ENCODE measurements at places on chromosomes 7 and 10.
A peak's percentile ranks its signal among the peaks of the same experiment; 100 is the strongest.

- DNase-seq, result no peak
Measured at GRCh38 chr10:68597407-68597806, 37.3 kb downstream of the TET1 start.

DNA sequence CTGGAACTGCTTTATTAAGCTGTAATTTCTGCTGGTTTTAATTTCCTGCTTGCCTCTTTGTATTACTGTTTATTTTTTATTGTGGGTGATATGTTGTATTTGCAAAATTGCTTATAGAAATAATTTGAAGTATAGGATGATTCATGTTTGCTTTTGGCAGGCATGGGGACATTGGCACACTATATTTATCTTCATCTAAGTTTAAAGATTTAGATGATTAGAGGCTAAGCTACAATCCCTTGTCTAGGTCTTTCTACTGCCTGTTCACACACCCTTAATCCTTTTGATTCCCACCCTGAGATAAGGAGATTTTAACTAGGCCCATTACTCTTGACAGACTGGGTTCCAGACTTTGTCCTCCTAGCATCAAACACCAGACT lies 182.8 kb upstream of the KAT6B start:
- DNase-seq, result no peak

DNA sequence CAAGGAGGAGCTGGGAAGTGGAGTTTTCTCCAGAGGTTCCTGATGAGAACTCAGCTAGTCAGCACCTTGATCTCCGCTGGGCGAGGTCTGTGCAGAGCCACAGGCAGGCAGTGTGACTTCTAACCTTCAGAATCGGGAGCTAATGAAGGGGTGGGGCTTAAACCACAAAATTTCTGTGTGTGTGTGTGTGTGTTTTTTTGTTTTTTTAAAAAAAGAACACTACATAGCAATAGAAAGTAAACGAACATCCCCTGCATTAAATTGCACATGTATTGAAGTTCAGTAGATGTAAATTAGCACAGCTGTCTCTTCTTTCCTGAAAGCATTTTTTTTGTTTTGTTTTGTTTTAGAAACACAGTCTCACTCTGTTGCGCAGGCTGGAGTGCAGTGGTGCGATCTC lies 46.2 kb downstream of the RBM17 start:
- DNase-seq, result no peak

DNA sequence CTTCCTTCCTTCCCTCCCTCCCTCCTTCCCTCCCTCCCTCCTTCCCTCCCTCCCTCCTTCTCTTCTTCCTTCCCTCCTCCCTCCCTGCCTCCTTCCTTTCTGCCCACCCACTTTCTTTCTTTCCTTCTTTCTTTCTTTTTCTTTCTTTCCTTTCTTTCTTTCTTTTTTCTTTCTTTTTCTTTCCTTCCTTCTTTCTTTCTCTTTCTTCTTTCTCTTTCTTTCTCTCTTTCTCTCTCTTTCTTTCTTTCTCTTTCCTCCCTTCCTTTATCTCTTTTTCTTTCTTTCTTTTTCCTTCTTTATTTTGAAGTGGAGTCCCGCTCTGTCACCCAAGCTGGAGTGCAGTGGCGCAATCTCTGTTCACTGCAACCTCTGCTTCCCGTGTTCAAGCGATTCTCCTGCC lies 33.7 kb upstream of the GTF2IRD1 start:
- DNase-seq, result no peak

- no peak for DNase-seq
Measured at GRCh38 chr7:50791363-50791937, 8.8 kb upstream of the GRB10 start.

- no peak for DNase-seq
Measured at GRCh38 chr10:122387572-122387971, 13.1 kb downstream of the PLEKHA1 start.

DNA sequence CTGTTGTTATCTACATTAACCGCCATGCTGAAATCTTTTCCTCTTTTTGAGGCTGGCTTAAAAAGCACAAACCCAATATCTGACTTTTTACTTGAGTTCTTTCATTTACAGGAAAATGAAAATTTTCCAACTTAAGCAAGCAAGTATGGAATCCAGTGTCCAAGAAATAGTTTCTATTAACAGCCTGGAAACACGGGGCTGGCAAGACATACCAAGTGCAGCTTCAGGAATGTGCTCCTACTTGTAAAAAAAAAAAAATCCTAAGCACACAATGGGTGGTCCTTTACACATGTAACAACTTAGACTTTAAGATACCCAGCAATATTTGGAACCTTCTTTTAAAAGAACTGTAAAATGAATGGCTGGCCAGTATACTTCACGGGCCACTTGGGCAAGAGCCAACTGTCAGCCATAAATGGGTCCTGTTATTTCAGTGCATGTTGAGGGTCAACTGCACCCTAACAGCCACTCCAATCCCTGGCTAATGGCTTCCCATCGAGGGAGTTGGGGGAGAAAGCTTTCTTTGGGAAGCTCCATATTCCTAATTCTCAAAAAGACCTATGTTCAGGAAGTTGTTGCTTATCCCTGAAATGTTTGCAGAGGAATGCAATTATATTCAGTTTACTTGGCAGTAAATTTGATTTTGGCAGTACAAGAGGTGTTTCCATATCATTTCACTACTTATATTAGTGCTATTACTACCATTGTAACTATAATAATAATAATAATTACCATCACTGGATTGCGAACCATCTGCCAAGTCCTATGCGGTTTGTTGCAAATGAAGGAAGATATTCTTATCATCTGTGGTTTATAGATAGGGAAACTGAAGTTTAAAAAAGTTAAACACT lies 236.4 kb upstream of the TMEM72 start:
- no peak for DNase-seq

DNA sequence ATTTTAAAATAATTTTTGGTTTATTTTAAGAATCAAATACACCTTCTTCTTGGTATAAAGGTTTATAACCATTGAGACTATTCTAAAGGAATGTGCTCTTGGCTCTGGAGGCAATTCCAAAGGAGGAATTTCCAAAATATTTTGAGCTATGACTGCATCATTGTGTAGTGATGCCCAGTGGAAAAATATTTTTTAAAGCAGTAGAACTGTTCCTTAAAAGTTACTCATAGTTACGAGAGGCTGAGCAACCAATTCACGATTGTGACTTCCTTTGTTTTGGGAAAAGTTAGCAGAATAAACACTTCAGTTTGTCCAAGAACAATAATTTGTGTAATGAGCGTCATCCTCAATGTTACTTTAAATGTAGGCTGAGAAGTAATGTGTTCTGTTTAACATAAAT lies 233.6 kb downstream of the BAMBI start:
- no peak for DNase-seq

DNA sequence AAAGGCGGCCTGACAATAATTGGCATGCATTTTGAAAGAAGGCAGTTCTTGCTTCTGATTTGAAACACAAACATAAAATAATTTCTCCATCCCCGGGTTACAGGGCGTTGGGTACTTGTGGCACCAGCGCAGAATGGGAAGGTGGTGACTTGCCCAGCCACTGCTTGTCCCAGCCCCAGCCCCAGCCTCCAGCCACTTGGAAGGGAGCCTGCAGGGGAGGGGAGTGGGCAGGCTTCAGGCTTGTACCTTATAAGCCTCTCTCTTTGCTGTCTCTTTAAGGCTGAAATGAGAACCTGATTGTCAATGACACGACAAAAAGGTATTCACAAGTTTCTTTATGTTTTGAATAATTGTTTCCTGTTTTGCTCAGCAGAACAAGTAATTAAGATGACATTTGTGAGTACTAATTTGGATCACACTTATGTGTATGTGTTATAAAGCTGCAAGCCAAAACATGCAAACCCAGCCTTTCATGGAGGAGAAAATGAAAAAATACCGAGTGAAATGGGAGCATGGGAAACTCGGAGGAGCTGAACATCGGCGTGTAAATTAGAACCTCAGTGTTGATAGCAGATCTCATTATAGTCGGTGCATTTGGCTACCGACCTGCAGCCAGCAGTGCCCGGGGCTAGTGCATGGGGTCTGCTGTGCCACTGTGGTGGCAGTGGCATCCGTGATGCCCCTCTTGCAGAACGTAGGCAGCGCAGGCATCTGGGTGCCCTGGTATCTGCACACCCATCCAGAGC lies 129.9 kb downstream of the EBF3 start:
- DNase-seq, result no peak

- DNase-seq, result no peak
Measured at GRCh38 chr10:98217801-98218200, 50.2 kb downstream of the LOXL4 start.

- no peak for DNase-seq
Measured at GRCh38 chr7:45130910-45131309, 19.4 kb upstream of the TBRG4 start.

GRCh38 chr10:79384773-79385391 lies 37.6 kb downstream of the PPIF start:
- no peak for DNase-seq

GRCh38 chr7:20282959-20283358 lies 47.7 kb upstream of the ITGB8 start:
- DNase-seq, result no peak

- DNase-seq, result no peak
Measured at GRCh38 chr7:66142996-66143395, 28.3 kb downstream of the CRCP start.

DNA sequence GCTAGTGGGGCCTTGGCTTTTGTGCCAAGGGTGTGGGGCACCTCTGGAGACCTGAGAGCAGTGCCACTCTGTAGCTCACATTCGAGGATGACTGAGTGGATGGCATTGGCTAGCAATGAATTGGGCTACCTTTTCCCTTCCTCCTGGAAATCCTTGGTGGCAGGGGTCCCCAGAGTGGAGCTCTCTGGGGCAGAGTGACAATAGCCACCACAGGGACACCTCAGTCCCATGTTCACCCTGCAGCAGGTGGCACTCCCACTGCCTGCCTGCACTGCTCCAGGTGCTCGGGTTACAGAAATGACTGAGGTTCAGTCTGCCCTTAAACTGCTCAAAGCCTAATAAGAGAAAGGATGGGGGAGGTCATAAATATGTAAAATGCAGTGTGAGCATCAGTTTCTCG lies 17.8 kb downstream of the BTBD16 start:
- DNase-seq, result no peak

GRCh38 chr7:31782411-31782991 lies 95.5 kb downstream of the PPP1R17 start:
- DNase-seq, result peak; percentile 69

DNA sequence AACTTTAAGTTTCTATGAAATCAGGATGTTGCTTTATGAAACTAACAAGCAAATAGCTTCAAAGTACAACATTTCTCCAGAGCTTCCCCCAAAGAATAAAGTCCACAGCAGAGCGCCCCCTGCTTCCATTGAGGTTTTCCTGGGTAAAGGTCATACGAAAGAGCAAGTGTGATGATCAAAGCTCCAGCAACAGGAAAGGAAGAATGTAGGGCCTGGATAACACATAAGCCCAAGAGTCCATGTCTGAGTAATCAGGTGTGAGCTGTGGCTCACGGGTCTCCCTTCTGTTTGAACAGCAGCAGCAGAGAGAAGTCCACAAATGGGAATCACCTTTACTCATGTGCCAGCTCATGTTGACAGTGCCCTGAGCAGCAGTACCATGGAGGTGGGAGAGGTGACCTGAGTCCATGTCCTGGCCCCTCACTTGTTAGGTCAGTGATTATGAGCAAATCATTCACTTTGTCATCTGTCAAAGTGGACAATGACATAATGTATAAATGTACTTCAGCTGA lies 50.5 kb downstream of the MRPL32 start:
- no peak for DNase-seq

- no peak for DNase-seq
Measured at GRCh38 chr10:96216775-96217174, 54.6 kb downstream of the BLNK start.

GRCh38 chr10:130742941-130743675 lies 568.4 kb downstream of the TCERG1L start:
- peak; percentile 38 for DNase-seq

- DNase-seq, result no peak
Measured at GRCh38 chr7:149670288-149670687, 103.1 kb downstream of the ZNF467 start.

DNA sequence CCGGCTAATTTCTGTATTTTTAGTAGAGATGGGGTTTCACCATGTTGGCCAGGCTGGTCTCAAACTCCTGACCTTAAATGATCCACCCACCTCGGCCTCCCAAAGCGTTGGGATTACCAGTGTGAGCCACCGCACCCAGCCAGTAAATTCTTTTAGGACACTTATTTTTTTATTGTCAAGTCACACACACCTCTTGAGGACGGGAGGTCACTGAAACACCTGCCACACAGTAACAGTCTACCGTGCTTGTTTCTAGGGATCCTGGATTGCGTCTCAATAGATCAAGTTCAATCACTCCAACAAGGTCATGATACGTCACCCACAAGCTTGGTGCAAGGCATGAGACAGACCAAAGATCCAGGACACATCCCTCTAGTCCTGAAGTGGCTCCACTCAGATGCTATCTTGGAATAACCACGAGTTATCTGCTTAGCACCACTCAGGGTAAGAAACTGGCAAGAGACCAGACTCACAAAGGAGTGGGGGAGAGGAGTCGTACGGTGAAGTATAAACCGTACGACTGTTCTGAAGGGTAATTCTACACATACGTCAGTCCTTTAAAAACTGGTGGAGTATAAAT lies 58.9 kb upstream of the NCAPG2 start:
- no peak for DNase-seq

- DNase-seq, result no peak
Measured at GRCh38 chr7:23373151-23374004, 74.2 kb downstream of the MALSU1 start.

DNA sequence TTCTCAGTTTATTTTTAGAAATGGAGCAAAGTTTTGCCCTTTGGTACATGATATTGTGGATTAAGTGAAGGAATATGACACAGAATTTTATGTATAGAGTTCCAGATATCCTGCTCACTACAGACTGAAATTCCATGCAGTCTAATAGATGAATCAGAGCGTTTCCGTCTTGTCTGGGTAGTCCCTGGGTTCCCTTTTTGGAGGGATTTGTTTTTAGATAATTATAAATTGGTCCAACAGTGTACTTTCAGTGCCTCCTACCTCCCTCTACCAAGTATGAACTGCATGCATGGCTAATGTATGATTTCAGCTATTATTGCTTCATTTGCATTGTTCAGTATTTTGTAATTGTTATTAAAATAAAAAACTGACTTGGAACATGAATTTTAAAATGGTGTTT lies 74.4 kb downstream of the SEPTIN7 start:
- DNase-seq, result no peak
